Left renal pelvis (tissue), 4 donors: ENCODE measurements at places on chromosomes 2 and 18. TPM values are rescaled to one million over a fixed set of nuclear protein-coding genes. Genes with fewer than 3 reads are reported as not detected.

Gene STK36
- polyA plus RNA-seq = 72.9 TPM

Gene TUBA3E
- polyA plus RNA-seq = not detected

Gene ARMC9
- polyA plus RNA-seq = 30.1 TPM

Gene ANKRD30B
- 0.24 TPM for polyA plus RNA-seq

Gene C2orf81
- 4.6 TPM for polyA plus RNA-seq

Gene AGAP1
- 17.5 TPM for polyA plus RNA-seq

Gene FOXI3
- 0.16 TPM for polyA plus RNA-seq

Gene PSMA8
- polyA plus RNA-seq = not detected

Gene RGPD3
- polyA plus RNA-seq = 0.23 TPM

Gene ALK
- polyA plus RNA-seq = 0.40 TPM

Gene PRSS56
- polyA plus RNA-seq = 0.29 TPM

Gene STK39
- polyA plus RNA-seq = 30.1 TPM

Gene ORC4
- polyA plus RNA-seq = 123 TPM

Gene MAP3K19
- 0.20 TPM for polyA plus RNA-seq

Gene MC4R
- polyA plus RNA-seq = 0.27 TPM

Gene TXNL4A
- polyA plus RNA-seq = 97.0 TPM

Gene STPG4
- polyA plus RNA-seq = 0.11 TPM

Gene FAM228A
- 0.82 TPM for polyA plus RNA-seq

Gene TPO
- polyA plus RNA-seq = not detected

Gene STAT4
- 9.2 TPM for polyA plus RNA-seq

Gene ADRA2B
- 5.1 TPM for polyA plus RNA-seq

Gene L3MBTL4
- 1.1 TPM for polyA plus RNA-seq

Gene IL1RL1
- 0.92 TPM for polyA plus RNA-seq

Gene SLC38A11
- 19.2 TPM for polyA plus RNA-seq

Gene SH2D6
- 0.68 TPM for polyA plus RNA-seq

Gene BOK
- 25.2 TPM for polyA plus RNA-seq
